ENCODE measurements at places on chromosomes 6 and 20.

- DNase-seq = no peak
Observed at GRCh38 chr6:16278048-16278724, 39.8 kb downstream of the GMPR start.

DNA sequence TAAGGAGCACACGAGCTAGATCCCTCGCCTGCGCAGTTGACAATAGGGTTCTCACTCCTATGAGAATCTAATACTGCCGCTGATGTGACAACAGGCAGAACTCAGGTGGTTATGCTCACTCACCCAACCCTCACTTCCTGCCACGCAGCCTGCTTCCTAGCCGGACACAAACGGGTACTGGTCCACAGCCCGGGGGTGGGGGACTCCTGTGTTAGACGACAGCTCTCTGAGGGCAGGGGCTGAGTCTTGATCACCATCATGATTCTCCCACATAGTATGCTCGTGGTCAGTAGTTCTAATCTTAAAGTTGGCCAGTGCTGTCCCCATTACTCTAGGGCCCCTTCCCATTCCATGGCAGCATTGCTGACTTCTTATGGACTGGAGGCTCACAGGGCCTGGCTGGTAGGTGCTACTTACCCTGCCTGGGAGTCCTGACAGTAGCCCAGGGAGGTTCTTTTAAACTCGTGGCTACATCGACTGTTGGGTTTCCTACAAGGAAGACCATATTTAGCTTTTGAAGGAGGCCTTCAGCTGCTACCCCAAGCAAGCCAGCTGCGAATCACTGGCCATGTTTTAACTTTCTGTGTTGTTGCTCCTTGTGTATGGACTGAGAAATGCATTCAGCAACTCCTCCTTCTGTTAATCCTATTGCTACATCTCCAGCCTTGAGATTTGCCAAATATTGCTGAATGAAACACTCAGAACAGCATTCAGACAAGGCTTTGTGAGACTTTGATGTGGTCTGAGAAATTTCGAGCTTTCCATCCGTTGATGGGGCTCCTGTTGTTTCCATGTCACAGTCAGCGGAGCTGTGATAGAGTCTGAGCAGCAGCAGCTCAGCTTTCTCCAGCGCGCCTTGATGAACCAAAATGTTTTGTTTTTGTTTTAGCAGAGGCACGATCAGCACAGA, 300.3 kb downstream of the NRN1 start:
- no peak for DNase-seq

- no peak for DNase-seq
Observed at GRCh38 chr6:137210903-137211302, 8.3 kb downstream of the IFNGR1 start.

DNA sequence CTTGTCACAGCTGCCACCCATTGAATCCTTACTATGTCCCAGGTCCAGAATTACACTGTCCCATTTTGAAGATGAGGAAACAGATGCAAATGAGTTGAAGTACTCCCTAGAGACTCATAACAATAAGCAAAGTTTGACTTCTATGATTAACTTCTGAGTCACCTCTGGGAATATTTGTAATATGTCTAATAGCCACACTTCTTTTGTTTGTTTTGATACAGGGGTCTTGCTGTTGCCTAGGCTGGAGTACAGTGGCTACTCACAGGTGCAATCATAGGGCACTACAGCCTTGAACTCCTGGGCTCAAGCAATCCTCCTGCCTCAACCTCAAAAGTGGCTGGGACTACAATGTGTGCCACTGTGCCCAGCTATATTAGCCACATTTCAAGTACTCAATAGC, 11.4 kb upstream of the SOX12 start:
- DNase-seq = no peak

DNA sequence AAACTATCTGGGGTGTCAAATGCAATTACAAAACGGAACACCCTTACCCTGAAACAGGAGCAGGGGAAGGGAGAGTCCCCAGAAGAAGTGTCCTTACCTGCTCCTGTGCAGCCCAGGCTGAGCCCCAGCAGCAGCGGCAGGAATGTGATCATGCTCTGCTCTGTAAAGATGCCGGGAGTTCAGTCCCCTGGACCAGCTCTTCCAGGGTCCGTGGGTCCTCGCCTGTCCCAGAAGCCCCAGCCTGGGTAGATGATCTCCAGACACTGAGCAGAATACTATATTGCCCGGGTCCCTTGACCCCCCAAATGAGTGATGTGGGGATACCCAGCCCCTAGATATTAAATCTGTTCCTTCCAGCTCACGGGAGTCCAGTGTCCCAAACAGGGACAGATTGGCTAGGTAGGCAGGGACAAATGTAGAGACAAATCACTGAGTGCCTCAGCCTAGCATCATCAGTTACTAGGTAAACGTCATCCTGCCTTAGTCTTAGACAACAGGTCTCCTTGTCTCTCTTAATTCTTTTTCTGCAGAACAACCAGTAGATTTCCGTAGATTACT, at the start of gene HLA-DMB:
HLA-DMB (minus strand) TSS at position 373 of the 558 bp plus-strand sequence; CDS start at position 152, 221 bp downstream.
- DNase-seq = no peak

DNA sequence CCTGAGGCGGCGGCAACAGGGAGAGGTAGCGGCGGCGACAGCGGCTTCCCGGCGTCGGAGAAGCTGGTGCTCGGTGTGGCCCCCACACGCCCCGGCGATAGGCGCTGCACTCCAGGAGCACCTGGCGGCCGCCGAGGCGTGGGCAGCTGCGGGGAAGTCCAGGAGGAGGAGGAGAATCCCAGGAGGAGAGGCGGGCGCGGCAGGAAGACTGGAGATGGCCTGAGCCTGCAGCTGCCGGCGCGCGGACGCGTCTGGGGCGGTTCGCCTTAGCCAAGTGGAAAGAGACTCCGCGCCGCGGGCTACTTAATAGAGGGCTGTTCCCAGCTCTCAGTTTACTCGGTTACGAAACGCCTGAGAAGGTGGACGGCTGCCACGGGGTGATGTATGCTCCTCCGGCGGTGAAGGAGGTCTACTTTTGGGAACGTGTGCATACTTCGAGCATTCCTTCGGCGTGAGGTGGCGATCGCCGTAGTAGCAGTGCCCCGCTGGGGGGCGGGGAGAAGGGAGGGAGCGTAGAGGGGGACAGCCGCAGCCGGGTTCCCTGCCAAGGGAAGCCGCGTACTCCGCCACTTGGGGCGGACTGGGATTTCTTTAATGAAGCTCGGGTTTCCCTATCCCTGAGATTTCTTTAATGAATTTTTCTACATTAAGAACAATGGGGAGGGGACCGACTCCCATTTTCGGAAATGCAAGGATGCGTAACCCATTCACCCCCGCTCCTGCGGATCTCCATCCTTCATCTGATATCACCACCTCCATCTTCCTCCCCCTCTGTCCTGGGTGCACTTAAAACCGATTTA, at the start of gene COL12A1:
COL12A1 (minus strand) TSS at position 278 of the 800 bp plus-strand sequence. CDS start 3,261 bp downstream, outside the sequence.
- DNase-seq = peak; percentile 96

GRCh38 chr6:68701159-68701558, 66.1 kb downstream of the ADGRB3 start:
- DNase-seq = no peak

GRCh38 chr6:135222623-135223022, 41.5 kb downstream of the MYB start:
- DNase-seq = no peak

DNA sequence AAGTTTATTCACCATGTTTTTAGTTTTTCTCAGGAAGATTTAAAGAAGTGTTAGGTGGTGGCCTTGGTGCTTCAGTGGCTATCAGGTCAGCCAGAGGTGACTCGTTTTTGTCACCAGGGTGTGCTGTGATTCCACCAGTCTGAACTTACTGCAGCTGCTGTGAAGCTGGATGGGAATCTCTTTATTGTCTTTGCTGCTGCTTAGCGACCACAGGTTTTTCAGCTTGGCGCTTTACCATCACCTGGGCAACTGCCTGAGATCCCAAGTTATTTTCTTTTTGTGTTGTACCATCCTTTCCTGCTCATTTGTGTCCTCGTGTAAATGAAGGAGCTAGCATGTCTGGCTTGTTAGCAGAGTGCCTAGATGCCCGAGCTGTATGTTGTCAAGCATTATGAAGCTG, 146.9 kb downstream of the MACROD2 start:
- DNase-seq = peak; percentile 4

DNA sequence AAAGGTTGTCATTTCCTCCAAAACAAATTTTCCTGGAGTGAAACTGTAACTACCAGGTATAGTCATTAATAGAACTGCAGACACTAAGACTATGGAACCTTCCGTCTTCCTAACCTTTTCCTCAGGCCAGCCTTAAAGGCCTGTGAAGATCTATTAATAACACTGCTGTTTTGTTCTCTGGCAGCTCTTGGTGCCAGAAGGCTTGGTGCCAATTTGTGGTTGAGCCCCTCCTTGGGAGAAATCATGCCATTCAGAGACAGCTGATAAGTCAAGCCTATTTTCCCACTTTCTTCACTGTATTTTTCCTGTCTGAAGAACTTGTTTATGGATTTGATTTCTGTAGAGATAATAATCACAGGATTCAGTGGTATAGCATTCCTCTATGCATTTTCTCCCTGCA, 64.8 kb downstream of the HCRTR2 start:
- no peak for DNase-seq

All from BJ (cell line).